A549 treated with CpdA at 1 μM for 4 hours (cell line): ENCODE measurements at places on chromosomes 12 and 14. TPM values are rescaled to one million over a fixed set of nuclear protein-coding genes. Genes with fewer than 3 reads are reported as not detected.

The TPPP2 gene
- total RNA-seq = not detected in 5 replicates

The GZMH gene
- total RNA-seq = not detected in 5 replicates

The C1QL4 gene
- total RNA-seq = 3.4 to 5.7 TPM (median 5.0 TPM) in 5 replicates

The TMCC3 gene
- total RNA-seq = 0.99 to 1.3 TPM (median 1.1 TPM) in 5 replicates

The ASPG gene
- 0.02 TPM in 1 of 5 replicates, not detected in the others for total RNA-seq

The IAPP gene
- not detected in 5 replicates for total RNA-seq

The LPAR5 gene
- total RNA-seq = 0.34 to 0.59 TPM (median 0.54 TPM) in 5 replicates

The PHETA1 gene
- total RNA-seq = 5.8 to 8.9 TPM (median 7.8 TPM) in 5 replicates

The MDM1 gene
- total RNA-seq = 6.1 to 9.3 TPM (median 6.5 TPM) in 5 replicates

The COX8C gene
- not detected in 5 replicates for total RNA-seq

The CCDC175 gene
- total RNA-seq = not detected in 5 replicates

The PLXNC1 gene
- 0.06 to 0.38 TPM (median 0.12 TPM) in 5 replicates for total RNA-seq

The FAM186B gene
- total RNA-seq = 0.08 to 0.15 TPM (median 0.11 TPM) in 5 replicates

The TAS2R7 gene
- total RNA-seq = not detected in 5 replicates

The DPY19L2 gene
- 1.7 to 2.6 TPM (median 2.1 TPM) in 5 replicates for total RNA-seq

The RACGAP1 gene
- 75.5 to 97.3 TPM (median 82.6 TPM) in 5 replicates for total RNA-seq

The PROX2 gene
- total RNA-seq = not detected in 5 replicates

The CACNA2D4 gene
- not detected in 5 replicates for total RNA-seq

The TTC9 gene
- 1.8 to 2.1 TPM (median 2.0 TPM) in 5 replicates for total RNA-seq
